ENCODE measurements at places on chromosomes 11 and 22.
A peak's percentile ranks its signal among the peaks of the same experiment; 100 is the strongest.

- DNase-seq: no peak
These were observed 8.7 kb downstream of the MYO18B start for GRCh38 chr22:25750569-25751173.

DNA sequence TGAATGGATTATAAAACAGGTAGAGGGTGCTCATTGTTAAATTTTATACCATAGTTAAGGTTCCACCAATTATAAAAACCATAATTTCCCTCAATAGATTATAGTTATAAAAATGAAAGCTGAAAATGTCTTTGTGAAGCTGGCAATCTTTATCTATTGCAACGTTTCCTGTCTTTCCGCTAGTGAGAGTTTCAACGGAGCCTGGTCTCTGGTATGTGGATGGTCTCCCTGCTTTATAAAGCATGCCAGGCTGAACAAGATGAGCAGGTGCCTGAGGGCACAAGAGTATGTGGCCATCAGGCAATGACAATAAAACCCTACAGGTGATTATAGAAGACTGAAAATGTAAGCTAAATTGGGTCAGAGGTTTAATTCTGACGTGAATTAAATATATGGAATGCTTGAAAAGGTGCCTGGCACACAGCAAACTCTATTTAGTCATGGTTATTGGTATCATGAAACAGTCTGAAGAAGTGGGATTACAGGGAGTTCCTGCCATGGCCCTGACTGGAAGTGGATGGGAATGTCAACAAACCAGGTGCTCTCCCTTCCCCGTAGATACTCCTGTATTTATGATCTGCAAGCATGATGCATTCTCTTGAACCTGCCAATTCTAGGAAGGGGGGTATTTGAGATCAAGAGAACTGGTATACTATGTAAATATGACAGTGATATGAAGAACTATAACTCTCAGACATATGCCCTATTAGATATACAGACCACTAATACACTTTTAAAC lies 115.7 kb downstream of the ENTHD1 start:
- no peak for DNase-seq

DNA sequence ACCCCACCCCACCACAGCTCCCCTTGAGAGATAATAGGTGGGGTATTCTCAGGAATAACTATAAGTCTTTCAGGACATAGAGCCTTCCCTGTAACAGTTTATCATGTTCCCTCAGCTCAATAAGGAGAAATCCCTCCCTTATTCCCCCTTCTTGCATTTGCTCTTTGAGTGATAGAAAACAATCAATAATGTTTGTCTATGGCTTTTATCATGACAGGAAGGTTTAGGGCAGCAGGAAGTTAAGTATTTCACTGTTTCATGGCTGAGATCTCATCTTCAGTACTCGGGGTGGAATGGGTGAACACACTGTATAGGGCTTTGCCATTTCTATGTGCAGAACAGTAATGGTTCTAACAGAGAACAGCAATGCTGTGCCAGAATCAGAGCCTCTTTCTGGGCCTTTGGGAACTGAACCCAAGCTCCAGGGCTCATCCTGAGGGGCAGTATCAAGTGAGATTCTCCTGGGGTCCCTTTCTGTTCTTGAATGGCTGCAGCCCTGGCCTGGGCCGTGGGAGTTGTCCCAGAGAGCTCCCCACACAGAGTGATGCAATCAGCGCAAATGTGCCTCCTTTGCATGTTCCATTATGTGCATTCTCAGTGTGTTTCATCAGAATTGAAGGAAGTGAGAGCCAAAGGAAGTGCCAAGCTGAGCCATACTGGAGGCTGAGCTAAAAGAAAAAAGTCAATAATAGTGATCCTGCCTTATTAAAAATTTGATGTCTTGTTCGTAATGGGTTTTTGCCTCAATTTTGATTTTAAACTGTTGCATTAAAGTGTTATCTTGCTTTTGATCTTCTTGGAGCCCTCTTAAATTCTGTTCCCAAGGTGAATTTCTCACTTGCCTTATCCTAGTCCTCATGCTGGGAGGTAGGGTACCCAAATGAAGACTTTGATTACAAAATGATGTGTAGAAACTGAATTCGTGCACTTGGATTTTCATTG lies 2.9 kb upstream of the CYP2R1 start:
- no peak for DNase-seq

GRCh38 chr11:121255473-121256125 lies 37.0 kb upstream of the SC5D start:
- DNase-seq: no peak

DNA sequence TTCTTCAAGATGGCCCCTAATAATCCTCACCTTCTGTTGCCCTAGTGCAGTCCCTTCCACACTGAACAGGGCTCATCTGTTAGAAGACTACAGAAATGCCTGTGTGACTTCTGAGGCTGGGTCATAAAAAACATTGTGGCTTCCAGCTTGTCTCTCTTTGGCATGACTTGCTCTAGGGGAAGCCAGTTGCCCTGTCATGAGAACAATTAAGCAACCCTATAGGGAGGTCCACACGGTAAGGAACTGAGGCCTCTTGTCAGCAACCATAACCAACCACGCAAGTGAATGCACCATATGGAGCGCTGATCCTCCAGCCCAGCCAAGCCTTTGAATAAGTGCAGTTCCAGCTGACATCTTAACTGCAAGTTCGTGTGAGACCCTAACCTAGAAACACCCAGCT lies 2.6 kb downstream of the LIPT2 start:
- DNase-seq: no peak

GRCh38 chr11:114846416-114846791 lies 168.1 kb downstream of the NXPE2 start:
- no peak for DNase-seq

DNA sequence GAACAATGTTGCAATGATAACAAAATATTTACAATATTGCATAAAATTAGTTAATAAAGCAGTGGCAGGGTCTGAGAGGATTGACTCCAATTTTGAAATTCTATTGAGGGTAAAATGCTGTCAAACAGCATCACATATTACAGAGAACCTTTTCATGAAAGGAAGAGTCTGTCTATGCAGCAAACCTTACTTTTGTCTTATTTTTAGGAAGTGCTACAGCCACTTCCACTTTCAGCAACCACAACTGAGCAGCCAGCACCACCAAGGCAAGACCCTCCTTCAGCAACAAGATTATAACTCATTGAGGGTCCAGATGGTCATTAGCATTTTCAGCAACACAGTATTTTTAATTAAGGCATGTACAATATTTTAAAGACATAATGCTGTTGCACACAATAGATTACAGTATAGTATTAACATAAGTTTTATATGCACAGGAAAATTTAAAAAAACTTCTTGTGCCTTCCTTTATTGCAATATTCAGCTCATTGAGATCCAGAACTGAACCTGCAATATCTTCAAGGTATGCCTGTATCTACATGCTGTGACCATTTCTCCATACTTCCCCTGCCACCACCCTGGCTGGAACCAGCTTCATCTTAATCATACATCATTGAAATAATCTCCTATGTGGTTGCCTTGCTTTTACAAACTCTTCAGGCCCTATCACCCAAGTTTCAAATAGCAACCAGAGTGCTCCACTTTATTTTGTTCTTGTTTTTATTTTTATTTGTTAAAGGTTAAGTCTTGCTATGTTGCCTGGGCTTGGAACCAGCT lies 711.2 kb downstream of the KCNA4 start:
- no peak for DNase-seq

DNA sequence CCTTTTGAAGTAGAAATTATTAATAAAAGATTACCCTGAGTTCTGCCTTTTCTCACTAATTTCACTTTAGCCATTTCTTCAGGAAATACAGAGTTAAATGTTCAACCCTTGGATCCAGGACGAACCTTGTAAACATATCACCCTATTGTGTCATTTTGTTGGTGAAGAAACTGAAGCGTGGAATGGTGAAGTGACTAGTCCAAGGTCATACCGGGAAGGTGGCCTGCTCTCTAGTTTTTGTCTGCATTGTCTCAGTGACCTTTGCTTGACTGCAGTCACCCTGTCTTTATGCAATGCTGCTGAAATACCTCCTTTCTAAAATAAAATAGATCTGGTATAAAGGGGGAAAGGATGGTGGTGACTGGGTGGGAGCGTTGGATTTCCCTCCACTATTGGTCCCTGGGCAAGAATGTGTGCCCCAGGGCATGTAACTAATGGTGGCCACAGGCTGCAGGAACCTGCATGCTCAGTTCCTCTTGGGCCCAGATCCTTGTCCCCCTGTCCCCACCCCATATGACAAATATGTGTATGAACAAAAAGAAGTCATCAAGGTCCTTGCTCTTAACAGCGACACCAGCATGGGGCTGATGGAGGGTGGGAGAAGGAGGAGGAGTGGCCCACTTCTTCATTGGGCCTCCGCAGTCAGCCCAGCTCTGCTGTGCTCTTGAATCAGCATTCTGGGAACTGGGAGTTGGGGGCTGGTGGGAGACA lies 977 bp upstream of the SORL1-AS1 start:
- DNase-seq: no peak

- DNase-seq: no peak
These were observed 37.8 kb downstream of the SCGB1A1 start for GRCh38 chr11:62456630-62457029.

DNA sequence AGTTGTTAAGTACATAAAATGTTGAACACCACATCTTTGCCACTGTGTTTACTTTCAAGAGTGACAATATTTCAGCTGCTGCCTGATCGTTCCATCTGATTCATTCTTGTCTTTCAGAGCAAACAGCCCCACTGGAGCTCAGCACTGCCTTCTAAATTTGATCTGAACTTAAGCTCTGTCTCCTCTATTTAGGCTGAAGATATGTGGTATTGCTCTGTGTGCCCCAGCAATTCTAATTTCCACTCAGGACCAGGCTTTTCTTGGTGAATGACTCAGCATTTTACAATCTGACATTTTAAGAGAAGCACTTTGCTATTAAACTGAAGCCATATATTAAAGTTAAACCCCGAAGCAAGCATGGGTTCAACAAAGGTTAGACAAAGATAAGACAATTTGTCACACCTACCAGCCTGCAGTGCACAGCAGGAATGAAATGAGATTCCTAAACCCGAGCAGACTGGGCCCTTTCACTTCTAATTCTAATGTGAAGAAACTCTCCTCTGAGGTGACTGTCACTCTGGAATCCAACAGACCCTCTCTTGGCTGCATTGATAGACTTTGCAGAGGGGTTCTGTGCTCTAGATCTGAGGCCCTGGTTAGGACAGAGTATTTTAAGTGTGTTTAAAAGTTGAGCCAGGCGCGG lies 41.7 kb upstream of the PLET1 start:
- no peak for DNase-seq

DNA sequence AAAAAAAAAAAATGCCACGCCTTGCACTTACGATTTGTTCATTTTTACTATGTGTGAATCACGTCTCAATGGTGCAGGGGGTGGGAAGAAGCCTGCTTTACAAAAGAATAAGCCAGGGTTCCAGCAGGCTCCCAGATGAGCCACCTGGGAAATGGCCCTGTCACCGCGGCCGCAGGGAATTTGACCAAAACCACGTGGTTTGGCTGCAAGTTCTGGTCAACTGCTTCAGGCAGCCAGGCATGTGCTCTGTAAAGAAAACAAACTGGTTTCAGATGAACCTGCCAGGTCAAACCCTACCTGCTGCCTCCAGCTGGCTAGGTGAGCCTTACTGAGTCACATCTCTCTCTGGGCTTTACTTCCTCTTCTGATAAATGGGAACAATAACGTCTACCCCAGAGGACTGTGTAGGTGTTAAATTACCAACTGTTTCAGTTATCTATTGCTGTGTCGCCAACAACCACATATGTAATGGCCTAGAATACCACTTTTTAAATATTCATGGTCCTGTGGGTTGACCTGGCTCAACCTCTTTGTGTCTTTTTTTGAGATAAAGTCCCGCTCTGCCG lies 30.5 kb upstream of the GCAT start:
- peak; percentile 58 for DNase-seq

- no peak for DNase-seq
These were observed 1.4 kb downstream of the MADD start for GRCh38 chr11:47271328-47271727.

DNA sequence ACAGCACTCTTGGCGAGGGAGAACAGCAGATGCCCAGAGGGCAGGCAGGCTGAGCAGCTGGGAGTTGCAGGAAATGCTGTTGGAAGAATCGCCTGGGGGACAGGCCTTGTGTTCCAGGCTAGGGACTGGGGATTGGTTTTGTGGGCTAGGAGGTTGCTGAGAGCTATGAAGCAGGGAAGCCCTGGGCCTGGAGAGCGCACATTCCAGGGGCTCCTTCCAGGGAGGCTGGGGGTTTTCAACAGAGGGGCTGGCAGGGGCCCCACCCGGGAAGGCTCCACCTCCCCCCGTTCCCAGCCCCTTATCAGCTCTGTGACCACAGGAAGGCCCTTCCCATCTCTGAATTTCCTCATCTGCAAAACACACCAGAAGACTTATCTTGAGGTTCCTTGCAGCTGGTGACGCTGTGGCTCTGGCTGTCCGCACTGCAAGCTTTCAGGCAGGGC lies 21.7 kb downstream of the WNT11 start:
- DNase-seq: no peak

DNA sequence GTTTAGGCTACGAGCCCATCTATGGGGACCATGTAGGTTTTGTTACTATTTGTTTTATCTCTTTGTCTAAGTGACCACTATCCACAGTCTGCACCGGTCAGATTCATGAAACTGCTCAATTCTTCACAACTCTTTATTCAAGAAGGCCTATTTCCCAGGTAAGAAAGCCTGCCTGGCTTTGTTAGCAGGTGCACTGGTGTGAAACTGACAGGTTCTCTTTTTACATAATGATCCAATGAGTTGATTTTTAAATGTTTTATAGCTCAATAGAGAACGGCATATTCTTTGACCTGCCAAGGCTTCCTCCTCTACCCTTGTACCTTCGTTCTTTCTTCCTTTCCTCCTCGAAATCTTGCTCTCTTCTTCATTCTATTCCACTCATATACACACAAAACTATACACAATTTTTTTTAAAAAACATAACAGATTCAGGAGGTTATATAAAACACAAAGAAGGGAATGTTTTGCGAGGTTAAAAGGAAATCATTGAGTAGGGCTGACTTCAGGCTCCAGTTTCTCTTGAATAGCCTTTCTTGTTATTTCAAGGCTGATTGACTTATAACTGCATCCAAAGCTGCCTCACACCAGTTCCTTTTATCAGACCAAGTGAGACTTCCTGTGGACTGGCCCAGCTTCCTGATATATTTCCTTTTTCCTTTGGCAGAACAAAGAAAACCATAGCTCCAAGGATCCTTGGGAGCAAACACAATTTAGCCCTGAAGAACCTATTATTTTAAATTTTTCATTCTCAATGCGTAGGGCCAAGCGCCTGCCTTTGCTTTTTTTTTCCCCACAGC lies 11.4 kb downstream of the FLI1 start:
- no peak for DNase-seq

DNA sequence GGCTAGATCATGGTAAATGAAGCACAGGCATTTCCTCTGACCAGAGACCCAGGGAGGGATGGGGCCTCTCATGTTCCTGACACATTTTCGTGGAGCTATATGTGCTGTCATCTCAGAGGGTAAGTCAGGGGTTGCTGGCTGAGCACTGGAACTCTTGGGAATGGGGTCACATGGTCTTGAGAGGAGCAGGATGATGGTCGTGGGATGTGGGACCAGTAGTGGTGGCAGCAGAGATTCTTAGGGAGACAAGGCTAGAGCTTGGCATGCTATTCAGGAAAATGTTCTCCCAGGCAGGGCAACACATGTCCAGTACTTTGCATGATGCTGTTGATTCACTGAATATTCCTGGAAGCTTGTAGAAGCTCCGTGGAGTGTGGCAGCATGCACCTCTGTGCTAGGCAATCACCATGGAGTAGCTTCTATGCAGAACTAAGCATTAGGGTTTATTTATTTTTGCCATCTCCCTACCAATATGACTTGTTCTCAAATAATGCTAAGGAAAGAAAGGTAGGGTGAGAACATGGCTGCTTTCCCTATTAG lies 31.4 kb upstream of the TTC12 start:
- DNase-seq: no peak

Measured in GM12891 (cell line).